ENCODE measurements at places on chromosomes 4 and X.

DNA sequence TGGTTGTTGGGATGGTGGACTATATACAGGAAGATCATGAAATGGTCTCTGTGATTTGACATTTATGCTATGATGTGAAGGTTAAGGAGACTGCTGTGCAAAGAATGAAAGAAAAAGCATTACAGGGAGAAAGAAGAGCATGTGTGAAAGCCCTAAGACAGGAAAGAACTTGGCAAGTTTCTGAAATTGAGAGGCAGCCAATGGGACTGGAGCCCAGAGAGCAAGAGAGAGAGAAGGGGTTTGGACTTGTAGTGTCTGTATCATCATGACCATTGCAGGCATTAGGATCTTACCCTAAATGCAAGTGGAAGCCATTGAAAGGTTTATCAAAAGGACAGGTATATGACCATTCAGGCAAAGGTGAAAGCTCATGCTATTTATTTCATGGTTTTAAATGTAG, 147.1 kb downstream of the NAA11 start:
- DNase-seq, result no peak

GRCh38 chr4:151142758-151143157, 43.3 kb downstream of the RPS3A start:
- DNase-seq, result no peak

DNA sequence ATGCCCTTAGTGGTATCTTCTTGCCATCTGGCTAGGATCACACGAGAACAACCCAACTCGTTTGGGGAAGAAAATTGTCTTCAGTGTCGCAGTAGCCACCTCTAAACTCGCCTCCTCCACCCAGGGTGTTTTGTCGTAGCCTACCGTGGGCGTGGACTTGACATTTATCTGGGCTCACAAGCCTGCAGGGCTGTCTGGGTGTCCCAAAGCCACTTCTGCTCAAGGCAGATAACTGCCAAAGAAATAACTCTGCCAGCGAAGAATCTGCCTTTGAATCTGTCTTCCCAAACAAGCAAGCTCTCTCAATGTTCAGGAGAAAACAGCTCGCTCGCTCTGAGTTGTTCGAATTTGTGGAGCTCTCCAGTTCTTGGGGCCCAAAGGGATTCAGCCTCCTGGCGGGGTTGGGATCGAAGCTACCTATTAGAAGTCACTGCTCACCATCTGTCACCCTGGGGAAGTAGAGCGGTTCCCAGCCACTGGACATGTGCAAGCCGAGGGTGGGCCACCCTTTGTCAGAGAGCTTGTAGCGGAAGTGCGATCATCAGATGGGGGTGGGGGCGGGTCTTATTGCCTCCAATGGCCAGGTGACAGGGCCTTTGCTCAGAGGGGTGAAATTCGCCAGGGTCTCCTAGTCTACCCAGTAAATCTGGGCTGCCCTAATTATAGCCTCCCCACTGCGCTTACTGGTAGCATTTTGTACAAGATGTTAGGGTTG, 14.8 kb downstream of the BLOC1S4 start:
- DNase-seq, result no peak

GRCh38 chrX:148422526-148422925, 77.9 kb upstream of the AFF2 start:
- no peak for DNase-seq

GRCh38 chr4:60724623-60725022, 475.5 kb upstream of the ADGRL3 start:
- no peak for DNase-seq

GRCh38 chrX:133384454-133384853, 30.8 kb downstream of the GPC4 start:
- no peak for DNase-seq

- DNase-seq, result no peak
Measured at GRCh38 chrX:118148737-118149136, 32.1 kb upstream of the KLHL13 start.

- no peak for DNase-seq
Measured at GRCh38 chr4:109078724-109079123, 223.7 kb downstream of the COL25A1 start.

DNA sequence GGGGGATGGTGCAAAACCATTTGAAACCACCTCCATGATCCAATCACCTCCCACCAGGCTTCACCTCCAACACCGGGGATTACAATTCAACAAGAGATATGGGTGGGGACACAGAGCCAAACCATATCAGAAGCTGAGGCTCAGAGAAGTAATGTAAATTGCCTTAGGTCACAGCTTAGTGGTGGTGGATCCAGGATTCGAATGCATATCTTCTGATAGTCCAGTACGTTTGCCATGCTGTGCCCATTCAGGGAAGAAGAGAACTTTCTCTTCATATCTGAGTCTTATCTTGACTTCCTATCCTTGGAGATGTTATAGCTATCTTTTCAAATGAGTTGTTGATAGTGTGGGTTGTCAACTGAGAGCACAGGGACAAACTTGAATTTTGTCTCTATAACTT, 325.5 kb downstream of the ZIC3 start:
- no peak for DNase-seq

- no peak for DNase-seq
Measured at GRCh38 chrX:19096586-19096985, 25.7 kb downstream of the ADGRG2 start.

GRCh38 chr4:13920901-13921300, 293.4 kb upstream of the BOD1L1 start:
- DNase-seq, result no peak

- no peak for DNase-seq
Measured at GRCh38 chrX:118961866-118962560, 12.4 kb upstream of the LONRF3 start.

GRCh38 chrX:97672608-97673007, 788.9 kb downstream of the RPA4 start:
- no peak for DNase-seq

GRCh38 chrX:133534172-133534571, 118.9 kb upstream of the GPC4 start:
- DNase-seq, result no peak

DNA sequence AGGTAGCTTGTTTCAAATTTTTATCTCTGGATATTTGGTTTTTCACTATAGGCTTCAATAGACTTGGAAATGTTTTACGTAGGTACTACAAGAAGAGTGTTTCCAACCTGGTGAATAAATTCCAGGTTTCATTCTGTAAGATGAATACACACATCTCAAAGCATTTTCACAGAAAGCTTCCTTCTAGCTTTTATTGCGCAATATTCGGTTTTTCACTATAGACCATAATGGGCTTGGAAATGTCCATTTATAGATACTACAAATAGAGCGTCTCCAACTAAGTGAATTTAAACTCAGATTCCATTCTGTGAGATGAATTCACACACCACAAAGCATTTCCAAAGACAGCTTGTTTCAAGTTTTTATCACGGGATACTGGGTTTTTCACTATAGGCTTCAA, 857.7 kb upstream of the HS3ST1 start:
- DNase-seq, result no peak

DNA sequence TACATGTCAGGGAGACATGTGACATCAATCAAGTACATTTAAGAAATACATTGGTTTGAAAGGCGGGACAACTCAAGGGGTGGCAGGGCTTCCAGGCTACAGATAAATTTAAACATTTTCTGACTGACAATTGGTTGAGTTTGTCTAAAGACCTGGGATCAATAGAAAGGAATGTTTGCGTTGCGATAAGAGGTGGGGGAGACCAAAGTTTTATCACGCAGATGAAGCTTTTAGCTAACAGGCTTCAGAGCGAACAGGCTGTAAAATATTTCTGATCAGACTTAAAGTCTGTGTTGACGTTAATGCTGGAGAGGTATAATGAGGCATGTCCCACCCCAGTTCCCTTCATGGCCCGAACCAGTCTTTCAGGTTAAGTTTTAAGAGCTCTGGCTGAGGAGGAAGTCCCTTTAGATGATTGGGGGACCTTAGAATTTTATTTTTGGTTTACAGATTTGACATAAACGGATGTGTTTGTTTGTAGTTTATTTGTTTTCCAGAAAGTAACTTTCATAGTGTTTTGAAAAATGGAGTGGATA, 346.7 kb upstream of the RASGEF1B start:
- DNase-seq, result no peak

DNA sequence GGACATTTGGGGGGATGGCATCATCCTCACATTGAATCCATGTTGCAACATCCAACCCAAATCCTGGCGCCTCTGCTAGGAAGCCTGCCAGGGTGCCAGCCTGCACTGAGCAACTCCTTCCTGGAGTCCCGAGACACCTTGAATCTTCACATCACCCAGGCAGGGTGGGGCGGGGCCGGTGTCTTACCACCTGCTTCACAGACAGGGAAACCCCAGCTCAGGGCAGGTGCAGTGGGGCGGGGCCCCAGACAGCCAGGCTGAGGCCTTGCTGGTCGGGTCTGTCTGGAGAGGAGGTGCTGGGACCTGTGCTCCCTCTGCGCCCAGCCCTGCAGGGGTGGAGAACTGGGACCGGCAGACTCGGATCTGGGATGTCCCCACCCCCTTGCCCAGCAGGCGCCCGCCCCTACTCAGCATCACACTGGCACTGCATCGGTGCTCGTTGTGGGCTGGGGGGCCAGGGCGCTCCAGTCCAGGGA, 31.5 kb upstream of the HTRA3 start:
- no peak for DNase-seq

DNA sequence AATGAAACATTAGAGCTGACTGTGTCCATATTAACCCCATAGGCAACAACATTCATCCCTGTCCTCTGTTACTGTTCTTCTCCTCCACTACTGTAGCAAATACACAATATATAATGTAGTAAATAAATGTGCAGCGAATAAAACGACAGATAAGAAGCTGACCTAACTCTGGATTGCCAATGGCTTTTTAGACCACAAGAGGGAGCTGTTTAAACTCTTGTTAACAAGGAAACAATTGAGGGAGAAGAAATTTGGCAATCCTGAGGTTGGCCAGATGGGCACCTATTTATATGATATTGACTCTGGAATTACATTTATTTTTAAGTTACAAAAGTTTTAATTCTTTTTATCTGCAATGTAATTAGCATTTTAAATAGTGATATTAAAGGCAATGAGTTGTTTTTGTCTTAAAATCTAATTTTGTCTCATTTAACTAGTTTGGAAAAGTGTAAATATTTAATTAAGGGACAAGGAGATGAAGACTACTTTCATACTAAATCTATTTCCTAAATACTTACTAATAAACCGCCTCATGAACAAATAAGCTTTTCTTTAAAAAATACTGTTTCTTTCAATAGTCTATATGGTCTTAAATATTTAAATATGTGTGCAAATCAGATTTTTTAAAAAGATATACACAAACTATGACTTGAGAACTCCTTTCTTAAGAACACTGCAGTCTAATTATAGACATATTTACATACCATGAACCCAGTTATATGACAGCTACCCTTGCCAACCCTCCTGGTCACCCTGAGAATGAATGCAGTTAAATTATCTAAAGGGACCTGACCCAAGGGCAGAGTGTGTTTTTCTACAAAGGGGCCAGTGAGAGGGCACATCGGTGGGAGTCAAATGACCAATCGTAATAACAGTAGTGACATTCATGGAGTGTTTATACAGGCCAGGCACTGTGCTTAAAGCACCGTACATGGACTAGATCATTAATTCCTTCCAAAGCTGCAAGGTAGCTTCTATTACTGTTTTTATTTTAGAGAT, 52.9 kb upstream of the HPF1 start:
- no peak for DNase-seq

DNA sequence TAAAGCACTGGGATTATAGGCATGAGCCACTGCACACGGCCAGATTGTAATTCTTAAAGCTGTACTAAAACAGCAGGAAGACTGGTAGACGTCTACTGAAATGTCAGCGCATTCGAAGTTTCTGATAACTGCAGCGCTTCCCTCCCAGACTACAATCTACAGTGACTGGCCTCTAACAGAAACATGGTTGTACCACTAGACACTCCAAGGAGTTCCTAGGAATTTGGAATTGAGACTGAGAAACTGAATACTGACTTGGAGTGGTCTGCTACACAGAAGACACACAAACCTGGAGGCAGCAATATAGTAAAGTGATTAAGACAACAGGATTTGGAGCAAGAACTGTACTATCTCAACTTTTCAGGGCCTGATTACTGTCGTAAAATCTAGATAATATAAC, 937 bp downstream of the HELQ start:
- no peak for DNase-seq

- DNase-seq, result no peak
Measured at GRCh38 chrX:152884171-152884570, 13.7 kb upstream of the ZNF185 start.

DNA sequence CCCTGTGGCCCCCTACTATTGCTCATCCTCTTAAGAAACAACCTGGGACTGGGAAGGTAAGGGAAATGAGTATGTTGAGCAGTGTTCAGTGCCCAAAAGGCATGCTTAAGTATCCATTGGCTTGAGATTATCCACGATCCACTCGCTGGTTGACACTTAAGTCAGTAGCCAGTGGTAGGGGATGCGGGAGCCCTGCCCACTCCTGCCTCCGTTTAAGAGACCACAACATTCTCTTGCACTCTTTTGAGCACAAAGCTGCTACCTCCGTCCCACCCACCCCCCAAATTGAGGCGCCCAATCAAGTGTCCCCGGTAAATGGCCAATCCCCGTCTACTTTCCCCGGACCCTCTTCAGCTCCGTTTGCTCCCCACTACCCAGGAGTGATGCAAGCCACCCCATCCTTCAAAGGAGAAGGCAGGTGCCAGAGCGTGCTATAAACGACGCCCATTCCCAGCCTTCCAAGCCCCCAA, 25.0 kb downstream of the UTP14A start:
- no peak for DNase-seq

GRCh38 chr4:132540797-132541196, 608.3 kb upstream of the PCDH10 start:
- no peak for DNase-seq

DNA sequence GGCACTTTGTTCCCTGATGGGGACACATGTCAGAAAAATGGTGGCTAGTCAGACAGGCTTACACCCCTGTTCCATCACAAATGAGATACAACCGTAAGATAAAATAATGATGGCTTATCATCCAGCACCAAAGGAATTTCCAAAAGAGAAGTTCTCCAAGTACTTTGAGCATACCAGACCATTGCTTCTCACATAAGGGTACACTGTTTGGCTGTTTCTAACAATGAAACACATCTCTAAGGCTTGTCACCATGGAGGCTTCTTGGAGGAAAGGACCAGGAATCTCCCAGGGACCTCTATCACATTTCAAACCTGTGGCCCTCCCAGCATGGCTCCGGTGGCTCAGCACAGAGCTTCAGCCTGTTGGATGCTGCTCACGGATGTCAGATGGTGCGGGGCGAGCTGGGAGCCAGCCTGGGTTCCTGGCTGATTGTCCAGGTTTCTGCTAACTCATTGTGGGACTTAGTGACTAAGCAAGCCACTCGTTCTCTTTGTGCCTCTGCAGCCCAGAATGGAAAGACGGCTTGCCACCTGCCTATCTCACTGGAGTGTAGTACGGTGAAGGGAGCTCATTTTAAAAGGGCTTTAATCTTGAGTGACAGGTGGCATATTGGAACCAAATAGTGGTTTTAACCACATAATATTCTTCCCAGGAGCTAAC, 54.5 kb downstream of the FHDC1 start:
- DNase-seq, result no peak

- DNase-seq, result no peak
Measured at GRCh38 chr4:171239196-171239595, 574.0 kb upstream of the GALNTL6 start.

GRCh38 chr4:86512631-86513030, 81.5 kb upstream of the PTPN13 start:
- DNase-seq, result no peak

GRCh38 chr4:150579551-150580234, 2.3 kb upstream of the MAB21L2 start:
- no peak for DNase-seq

All from cortex of kidney (tissue), 1 donor.